Natural killer cell (primary cell): ENCODE measurements at places on chromosomes 1 and 21. TPM values are rescaled to one million over a fixed set of nuclear protein-coding genes. Genes with fewer than 3 reads are reported as not detected.

- H3K27me3 ChIP-seq = no peaks in the 10 kb centered on the region
- H3K27ac ChIP-seq = no peak overlapping the region
- no peak overlapping the region for H3K4me3 ChIP-seq
- H3K36me3 ChIP-seq = no peaks in the 10 kb centered on the region
- no peak for DNase-seq
Observed at GRCh38 chr21:14863745-14864210, 201.0 kb downstream of the NRIP1 start.

Gene KRTAP10-11
- total RNA-seq = not detected

GRCh38 chr21:26389971-26390641, 183.0 kb downstream of the CYYR1 start:
- H3K27ac ChIP-seq = no peak overlapping the region
- H3K27me3 ChIP-seq = no peaks in the 10 kb centered on the region
- DNase-seq = no peak
- no peaks in the 10 kb centered on the region for H3K4me1 ChIP-seq
- no peaks in the 10 kb centered on the region for H3K36me3 ChIP-seq
- no peak overlapping the region for H3K4me3 ChIP-seq

DNA sequence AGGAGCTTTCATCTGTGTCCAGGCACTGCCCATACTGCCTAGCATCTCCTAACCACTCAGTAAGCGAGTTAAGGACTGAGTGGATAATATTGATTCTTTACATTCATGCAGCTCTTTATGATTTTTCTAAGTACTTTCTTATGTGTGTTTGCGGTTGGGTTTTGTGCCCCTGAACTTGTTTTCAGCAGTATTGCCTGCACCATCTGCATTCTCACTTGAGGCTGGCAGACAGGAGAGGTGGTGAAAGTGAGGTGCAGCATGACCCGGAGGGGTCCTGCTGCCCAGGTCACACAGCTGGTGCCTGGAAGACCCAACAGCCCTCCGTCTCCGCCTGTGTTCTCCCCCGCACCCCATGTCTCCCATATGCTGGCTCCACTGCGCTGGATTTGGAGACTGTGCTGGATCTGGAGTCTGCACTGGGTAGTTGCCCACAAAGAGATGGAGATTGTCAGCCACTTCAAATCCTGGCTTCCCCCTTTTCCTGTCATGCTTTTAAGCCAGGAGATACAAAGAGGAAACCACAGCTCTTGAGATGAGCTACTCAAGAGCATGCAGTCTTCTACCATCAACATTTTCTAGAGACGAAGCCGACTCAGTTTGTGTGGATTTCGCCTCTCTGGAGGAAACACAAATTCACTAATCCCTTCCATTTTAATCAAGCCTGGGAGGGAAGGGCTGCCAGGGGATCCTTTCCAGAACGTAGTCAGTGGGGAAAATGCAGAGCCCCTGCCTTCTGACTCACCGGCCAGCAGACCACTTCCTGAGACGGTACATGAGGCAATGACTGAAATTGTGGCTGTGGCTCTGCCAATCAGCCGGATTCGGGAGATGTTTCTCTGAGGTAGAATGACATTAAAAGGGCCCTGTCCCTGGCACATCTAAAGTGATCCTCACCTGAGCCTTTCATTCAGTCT, 71.7 kb upstream of the ANGPTL1 start:
- no peaks in the 10 kb centered on the region for H3K4me1 ChIP-seq
- DNase-seq = no peak
- no peaks in the 10 kb centered on the region for H3K36me3 ChIP-seq
- H3K27ac ChIP-seq = no peak overlapping the region
- no peak overlapping the region for H3K4me3 ChIP-seq

Gene RAP1GAP
- not detected for total RNA-seq

DNA sequence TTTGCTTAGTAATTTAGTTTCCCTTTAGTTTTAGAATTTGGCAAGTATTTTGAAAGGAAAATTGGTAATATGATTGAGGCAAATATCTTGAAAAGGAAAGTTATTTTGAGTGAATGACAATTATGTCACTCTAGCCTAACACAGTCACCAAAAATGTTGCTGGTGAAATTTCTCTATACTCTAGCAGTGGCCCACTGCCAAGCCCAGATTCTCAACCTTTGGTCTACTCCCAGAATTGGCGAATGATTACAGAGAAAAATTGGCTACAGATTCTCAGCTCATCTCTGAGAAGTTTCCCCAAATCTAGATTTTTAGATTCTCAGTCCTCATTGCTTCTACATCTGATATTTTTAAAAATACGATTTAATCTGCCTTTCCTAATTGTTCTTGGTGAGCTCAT, 84.9 kb downstream of the PIGK start:
- DNase-seq = no peak
- H3K36me3 ChIP-seq = no peaks in the 10 kb centered on the region
- no peaks in the 10 kb centered on the region for H3K4me1 ChIP-seq
- H3K27me3 ChIP-seq = no peaks in the 10 kb centered on the region
- no peak overlapping the region for H3K27ac ChIP-seq

DNA sequence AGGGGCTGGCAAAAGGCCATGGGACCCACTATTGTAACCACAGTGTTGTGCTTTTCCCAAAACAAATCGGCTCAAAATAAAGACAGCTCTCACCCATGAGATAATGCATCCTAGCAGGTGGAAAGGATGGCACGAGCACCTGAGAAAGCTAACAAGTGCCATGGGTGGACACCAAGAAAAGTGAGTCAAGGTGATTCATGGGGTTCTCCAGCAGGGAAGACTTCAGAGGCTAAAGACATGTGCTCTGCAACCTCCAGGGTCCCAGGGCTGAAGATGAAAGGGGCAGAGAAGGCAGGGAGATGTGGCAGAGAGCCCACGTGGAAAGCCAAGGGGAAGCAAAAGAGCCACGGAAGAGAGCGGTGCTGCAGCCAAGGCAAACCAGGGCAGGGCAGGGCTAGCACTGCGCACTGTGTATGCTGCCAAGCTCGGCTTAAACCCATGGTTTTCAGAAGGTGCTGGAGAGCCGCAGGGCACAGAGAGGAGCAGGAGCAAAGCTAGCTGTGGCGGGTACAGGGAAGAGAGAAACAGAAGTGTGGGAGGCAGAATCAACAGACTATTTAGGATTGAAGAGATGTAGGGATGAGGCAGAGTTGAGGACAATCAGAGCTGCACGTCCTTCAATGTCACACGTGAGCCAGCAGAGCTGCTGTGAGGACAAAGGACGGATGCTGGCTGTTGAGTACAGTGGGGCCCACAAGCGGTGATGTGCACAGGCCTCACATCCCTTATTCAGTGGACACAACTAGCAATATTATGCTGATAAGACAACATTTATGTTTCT, 41.8 kb upstream of the C1orf198 start:
- no peak overlapping the region for H3K27ac ChIP-seq
- H3K4me1 ChIP-seq = no peaks in the 10 kb centered on the region
- DNase-seq = no peak
- no peak overlapping the region for H3K4me3 ChIP-seq
- no peaks in the 10 kb centered on the region for H3K27me3 ChIP-seq

- H3K36me3 ChIP-seq = no peaks in the 10 kb centered on the region
- H3K4me3 ChIP-seq = no peak overlapping the region
- no peaks in the 10 kb centered on the region for H3K27me3 ChIP-seq
- no peak overlapping the region for H3K27ac ChIP-seq
Observed at GRCh38 chr1:55347866-55348265, 132.7 kb upstream of the USP24 start.

GRCh38 chr1:235635938-235636662, 13.5 kb downstream of the GNG4 start:
- H3K27me3 ChIP-seq = no peaks in the 10 kb centered on the region
- H3K27ac ChIP-seq = no peak overlapping the region
- no peaks in the 10 kb centered on the region for H3K36me3 ChIP-seq
- no peak for DNase-seq
- no peak overlapping the region for H3K4me3 ChIP-seq
- H3K4me1 ChIP-seq = peaks cover 8% of the 10 kb centered on the region

Gene LYPD8
- not detected for total RNA-seq

GRCh38 chr1:205258261-205258691, 30.5 kb downstream of the TMCC2 start:
- no peak overlapping the region for H3K27ac ChIP-seq
- DNase-seq = no peak
- peaks cover 3% of the 10 kb centered on the region for H3K27me3 ChIP-seq
- no peak overlapping the region for H3K4me3 ChIP-seq

GRCh38 chr1:3899754-3900149, 320 bp downstream of the C1orf174 start:
- H3K4me3 ChIP-seq = peak overlapping the region; percentile 83
- peaks cover 2% of the 10 kb centered on the region for H3K36me3 ChIP-seq

DNA sequence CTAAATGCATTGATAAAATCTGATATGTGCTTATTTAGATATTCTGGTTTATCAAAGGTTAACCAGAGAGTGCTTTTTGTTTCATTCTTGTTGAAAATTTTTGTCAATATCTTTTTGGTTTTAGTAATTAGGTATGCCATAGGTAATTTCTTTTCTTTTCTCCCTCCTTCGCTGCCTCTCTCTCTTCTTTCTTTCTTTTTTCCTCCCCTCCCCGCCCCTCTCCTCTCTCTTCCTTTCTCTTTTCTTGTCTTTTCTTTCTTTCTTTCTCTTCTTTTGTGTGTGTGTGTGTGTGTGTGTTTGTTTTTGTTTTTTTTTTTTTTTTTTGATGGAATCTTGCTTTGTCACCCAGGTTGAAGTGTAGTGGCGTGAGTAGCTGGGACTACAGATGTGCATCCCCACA, 14.4 kb upstream of the MACF1 start:
- DNase-seq = no peak
- no peaks in the 10 kb centered on the region for H3K27me3 ChIP-seq
- H3K36me3 ChIP-seq = no peaks in the 10 kb centered on the region
- peaks cover 35% of the 10 kb centered on the region for H3K4me1 ChIP-seq
- H3K27ac ChIP-seq = no peak overlapping the region

DNA sequence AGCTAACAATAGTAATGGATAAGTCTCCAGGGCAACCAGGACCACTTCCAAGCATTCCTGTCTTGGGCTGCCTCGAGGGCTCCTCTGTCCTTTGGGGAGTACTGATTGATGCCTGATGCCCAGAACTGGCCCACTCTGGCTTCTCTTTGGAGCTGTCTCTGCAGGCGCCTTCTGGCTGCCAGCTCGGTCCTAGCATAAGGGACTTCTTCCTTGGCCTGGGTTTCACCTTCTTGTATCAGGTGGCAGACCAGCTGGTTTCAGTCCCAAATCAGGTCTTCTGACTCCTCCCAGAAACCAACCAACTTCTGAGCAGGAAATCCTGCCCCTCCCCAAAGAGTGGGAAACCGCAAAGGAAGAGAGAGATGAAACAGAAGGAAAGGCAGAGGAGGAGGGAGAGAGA, 10.6 kb downstream of the G0S2 start:
- H3K4me3 ChIP-seq = no peak overlapping the region
- peaks cover 3% of the 10 kb centered on the region for H3K27me3 ChIP-seq
- H3K36me3 ChIP-seq = no peaks in the 10 kb centered on the region
- DNase-seq = no peak
- H3K27ac ChIP-seq = no peak overlapping the region
- H3K4me1 ChIP-seq = peaks cover 7% of the 10 kb centered on the region

DNA sequence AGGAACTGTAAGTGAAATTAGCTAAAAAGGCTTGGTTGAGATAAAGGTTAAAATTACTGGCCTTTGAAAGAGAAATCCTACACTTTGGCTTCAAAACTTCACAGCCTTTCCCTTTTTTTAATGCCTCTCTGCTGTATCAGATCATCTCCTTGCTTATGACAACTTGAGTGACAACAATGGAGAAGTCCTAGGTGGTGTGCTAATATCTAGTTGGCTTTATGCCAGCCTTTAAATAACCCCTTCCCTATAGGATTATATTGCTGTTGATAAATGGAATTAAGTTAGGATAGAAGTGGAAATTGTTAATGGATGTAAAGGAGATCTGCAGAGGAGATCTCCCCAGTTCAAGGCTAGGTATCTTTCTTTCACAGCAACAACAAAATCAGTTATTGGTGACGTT, 130.2 kb upstream of the ATP1B1 start:
- no peaks in the 10 kb centered on the region for H3K4me1 ChIP-seq
- no peaks in the 10 kb centered on the region for H3K27me3 ChIP-seq
- no peaks in the 10 kb centered on the region for H3K36me3 ChIP-seq
- no peak overlapping the region for H3K27ac ChIP-seq
- no peak overlapping the region for H3K4me3 ChIP-seq

Gene CHAF1B
- total RNA-seq = 7.6 TPM

DNA sequence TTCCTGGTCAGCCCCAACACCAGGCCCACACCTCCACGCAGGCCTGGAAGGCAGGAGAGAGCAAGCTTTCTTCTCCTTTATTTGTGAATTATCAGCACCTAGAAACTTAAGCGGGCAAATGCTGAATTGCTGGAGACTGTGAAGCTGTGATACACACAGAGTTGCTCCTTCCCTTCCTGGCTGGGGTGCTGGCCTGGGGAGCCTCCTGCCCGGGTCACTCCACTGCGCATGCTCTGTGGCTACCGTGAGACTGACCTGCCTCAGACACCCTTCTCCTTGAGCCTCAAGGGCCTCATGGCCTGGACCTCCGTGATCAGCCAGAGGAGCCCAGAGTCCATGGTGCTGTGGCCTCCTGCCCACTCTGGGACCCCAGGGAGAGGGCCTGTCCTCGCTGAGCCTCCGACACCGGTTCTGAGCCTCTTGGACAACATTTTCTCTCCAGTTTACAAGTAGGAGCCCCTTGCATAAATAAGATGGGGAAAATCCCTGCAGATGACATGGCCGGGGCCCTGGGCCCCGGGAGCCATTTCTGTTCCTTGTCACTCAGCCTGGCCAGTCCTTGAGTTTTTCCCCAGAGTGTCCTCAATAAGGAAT, 18.0 kb downstream of the AGPAT3 start:
- H3K27ac ChIP-seq = no peak overlapping the region
- DNase-seq = no peak
- H3K4me1 ChIP-seq = peaks cover 17% of the 10 kb centered on the region
- peaks cover 2% of the 10 kb centered on the region for H3K36me3 ChIP-seq
- no peak overlapping the region for H3K4me3 ChIP-seq

DNA sequence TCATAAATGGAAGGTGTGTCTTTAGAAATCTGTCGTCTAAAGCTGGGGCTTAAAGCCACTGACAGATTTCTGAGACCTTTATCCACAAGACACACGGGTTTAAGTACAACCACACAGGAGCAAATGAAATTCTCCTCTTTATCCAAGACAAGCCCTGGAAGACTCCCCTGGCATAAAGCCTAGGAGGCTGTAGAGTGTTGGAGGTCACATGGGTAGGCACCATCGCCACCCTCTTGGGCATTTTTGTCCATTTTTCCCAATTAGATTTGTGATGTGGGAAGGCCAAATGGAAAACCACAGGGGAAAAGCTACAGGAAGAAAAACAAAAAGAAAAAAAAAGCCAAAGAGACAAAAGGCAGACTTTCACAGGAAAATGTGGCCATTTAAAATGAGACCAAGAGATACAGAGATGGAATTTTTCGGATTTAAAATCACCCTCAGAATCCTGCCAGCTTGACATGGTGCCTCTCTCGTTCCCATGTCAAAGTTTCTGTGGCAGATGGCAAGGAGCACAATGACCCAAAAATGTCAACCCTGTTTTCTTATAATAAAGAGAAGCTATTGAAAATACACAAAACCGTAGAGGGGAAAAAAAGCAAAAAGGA, 91.9 kb downstream of the PLD5 start:
- DNase-seq = no peak
- no peaks in the 10 kb centered on the region for H3K36me3 ChIP-seq
- no peaks in the 10 kb centered on the region for H3K27me3 ChIP-seq
- H3K27ac ChIP-seq = no peak overlapping the region
- H3K4me1 ChIP-seq = no peaks in the 10 kb centered on the region
